ENCODE measurements at places on chromosomes 5 and 9.

DNA sequence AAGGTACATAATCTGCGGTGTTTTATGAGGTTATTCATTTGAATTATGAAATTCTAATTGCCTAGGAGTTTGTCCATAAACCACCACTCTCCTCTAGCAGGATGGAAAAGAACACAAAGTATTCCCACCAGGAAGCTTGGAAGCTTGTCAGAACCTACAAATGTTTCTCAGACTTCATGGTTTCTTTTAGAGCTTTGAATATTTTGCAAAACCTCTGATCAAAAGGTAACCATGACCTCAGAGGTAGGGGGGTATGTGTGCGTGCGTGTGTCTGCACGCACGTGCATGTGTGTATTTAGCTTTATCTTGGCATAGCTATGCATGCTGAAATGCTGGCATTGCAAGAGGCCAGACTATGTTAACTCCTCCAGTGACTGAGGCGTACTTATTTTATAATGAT lies 847.0 kb downstream of the TLE1 start:
- no peak for DNase-seq

- DNase-seq: no peak
Observed at GRCh38 chr5:61738446-61738845, 406.4 kb downstream of the ZSWIM6 start.

- no peak for DNase-seq
Observed at GRCh38 chr9:98807814-98808195, 335 bp downstream of the GALNT12 start.

GRCh38 chr5:154829589-154830218 lies 20.7 kb downstream of the FAXDC2 start:
- DNase-seq: no peak

GRCh38 chr5:31860726-31861433 lies 221.9 kb downstream of the PDZD2 start:
- no peak for DNase-seq

GRCh38 chr5:120463006-120463680 lies 957 bp upstream of the PRR16 start:
- no peak for DNase-seq

DNA sequence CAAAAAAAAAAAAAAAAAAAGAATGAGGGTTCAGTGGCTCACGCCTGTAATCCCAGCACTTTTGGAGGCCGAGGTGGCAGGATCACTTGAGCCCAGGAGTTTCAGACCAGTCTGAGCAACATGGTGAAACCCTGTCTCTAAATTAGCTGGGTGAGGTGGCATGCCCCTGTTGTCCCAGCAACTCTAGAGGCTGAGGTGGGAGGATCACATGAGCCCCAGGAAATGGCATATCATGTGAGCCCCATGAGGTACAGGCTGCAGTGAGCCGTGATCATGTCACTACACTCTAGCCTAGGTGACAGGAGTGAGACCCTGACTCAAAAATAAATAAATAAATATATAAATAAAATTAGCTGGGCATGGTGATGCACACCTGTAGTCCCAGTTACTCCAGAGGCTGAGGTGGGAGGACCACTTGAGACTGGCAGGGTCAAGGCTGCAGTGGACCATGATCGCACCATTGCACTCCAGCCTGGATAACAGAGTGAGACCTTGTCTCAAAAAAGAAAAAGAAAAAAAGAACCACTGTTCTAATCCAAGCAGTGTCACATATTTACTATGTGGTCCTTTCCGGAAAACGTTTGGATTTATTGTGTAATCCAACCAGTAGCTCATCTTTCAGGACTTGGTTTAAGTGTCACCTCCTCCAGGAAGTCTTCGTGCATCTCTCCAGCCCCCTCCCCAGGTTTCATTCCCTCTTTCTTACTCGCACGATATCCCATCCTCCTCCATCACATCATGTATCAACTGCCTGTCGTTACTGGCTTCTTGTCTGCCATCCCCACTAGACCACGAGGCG lies 12.3 kb upstream of the SPOUT1 start:
- no peak for DNase-seq

- no peak for DNase-seq
Observed at GRCh38 chr9:120710110-120710981, 3.9 kb downstream of the MEGF9 start.

- DNase-seq: no peak
Observed at GRCh38 chr9:95533996-95534680, 17.4 kb upstream of the PTCH1 start.

- DNase-seq: no peak
Observed at GRCh38 chr5:138610415-138610917, 35.3 kb upstream of the HSPA9 start.

DNA sequence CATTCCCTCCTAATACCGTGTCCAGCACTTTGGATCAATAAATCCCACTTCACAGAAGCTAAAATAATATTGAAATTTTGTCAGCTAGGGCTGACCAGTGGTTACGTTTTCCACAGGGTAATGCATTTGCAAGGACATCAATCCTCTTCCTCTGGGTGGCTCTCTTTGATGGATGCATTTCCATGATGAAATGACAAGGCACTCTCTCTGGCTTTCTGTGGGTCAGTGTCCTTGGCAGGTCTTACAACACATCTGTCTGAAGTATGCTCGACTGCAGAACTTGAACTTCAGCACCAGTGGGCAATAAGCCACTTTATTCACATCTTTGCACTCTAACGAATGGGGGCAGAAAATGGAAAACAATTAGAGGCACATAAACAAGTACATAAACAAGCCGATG lies 330.1 kb downstream of the ADAMTS6 start:
- no peak for DNase-seq

- DNase-seq: no peak
Observed at GRCh38 chr5:171806976-171807747, 21.5 kb downstream of the SMIM23 start.

DNA sequence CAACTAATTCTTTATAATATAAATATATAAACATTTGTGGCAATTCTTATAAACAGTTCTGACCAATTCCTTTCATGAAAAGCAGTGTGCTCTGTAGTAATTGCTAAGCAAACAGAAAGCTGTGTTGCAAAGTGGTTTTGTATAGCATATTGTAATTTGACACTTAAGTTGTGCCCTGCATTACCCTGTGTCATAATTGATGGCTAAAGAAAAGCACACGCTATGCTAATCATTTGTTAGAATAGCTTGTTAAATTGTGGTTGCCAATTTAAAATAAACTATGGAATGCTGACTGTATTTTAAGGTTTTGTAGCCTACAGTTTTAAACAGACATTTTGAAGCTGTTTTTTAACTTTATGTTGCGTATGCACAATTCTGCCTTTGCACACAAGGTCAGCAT lies 140.0 kb downstream of the PBX3 start:
- no peak for DNase-seq

GRCh38 chr5:1432296-1432695 lies 12.9 kb downstream of the SLC6A3 start:
- no peak for DNase-seq

DNA sequence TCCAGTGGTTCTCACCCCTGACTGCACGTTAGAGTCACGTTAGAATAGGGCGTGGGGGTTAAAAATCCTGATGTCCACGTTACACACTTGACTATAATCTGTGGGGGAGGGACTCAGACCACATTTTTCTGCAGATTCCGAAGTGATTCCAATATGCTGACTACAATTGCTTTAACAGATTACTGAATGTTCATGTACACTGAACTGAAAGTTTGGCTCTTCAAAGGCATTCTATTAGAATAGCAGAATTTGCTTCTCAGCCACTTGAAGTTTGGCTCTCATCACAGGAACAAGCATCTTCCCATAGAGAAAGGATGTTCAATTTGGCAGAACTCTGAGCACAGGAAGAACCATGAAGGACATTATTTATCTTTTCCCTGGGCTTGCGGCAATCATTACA lies 84.5 kb downstream of the HAPLN1 start:
- no peak for DNase-seq

DNA sequence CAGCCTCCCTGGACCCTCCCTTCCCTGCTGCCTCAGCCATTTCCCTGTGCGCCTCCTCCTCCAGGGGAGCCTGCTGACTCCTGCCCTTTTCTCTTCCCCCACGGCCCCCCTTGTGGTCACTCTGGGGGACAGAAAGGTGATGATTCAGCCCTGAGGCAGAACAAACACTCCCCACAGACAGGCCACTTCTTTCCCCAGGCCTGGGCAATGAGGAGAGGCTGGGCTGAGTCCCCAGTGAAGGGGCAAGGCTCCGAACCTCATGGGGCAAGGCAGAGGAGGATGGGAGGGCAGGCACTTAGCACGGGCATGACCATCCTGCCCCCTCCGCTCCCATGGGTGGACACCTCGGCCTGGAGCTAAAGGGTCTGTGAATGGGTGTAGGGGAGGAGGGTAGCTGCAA lies 21.0 kb downstream of the CSF1R start:
- DNase-seq: no peak

DNA sequence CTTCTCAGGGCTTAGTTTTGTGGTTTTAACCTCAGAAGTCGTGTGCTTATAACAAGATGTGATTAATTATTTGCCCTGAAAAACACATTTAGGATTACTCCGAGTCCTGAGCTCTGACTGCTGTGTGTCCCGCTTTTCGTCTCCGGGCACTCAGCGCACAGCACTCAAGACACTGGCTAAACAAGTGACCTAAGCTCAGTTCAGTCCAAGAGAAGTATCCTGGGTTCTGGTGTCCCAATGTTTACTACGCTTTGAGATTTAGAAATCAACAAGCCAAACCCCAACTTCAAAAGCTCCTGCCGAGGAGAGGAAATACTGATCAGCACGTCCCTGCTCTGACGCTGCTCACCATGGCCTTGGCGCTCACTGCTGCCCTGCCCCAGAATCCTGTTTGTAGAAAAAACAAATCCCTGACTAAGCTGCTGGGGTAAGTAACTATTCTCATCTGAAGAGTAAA lies 53.2 kb downstream of the IPPK start:
- DNase-seq: no peak

GRCh38 chr5:11903121-11903613 lies 1.1 kb downstream of the CTNND2 start:
- no peak for DNase-seq

DNA sequence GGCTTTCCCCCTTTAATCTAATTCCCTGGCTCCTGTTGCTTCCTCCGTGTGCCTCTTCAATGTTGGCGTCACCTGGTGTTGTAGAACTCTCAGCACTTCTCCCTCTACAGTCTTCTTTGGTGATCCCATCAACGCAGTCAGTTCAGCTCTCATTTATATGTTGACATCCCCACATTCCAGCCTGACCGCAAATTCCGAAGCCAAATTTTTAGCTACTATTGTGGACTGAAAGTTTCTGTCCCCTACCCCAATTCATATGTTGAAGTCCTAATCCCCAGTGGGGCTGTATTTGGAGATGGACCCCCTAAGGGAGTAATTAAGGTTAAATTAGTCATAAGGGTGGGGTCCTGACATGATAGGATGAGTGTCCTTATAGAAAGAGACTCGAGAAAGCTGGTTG lies 210.6 kb upstream of the ADAMTSL1 start:
- no peak for DNase-seq

- no peak for DNase-seq
Observed at GRCh38 chr9:7287065-7287464, 512.5 kb downstream of the DMAC1 start.

GRCh38 chr5:176793343-176793699 lies 17.0 kb upstream of the UNC5A start:
- no peak for DNase-seq

GRCh38 chr5:73564018-73564417 lies 1.4 kb downstream of the ANKRA2 start:
- no peak for DNase-seq

DNA sequence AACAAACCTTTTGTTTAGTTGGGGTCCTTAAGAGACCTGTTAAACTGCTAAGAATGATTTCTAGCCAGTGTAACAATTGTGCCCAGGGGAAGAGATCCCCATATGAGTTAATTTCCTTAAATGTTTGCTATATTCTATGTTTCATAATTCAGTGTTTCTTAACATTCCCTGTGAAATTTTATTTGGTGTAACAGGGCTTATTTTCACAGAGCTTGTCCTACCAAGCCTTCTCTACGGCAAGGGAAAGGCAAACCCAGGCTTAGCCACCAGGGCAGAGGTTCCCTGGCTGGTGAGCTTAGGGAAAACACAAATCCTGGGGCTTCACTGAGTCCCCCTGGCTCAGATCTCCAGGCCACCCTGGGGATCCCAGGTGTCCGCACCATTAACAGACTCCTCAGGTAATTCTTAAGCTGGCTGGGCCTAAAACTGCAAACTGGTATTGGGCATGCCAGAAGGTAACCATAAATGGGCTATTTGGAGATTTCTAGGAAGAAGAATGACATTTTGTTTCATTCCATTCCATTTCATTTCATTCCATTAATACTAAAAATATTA lies 17.0 kb upstream of the LCP2 start:
- DNase-seq: no peak

DNA sequence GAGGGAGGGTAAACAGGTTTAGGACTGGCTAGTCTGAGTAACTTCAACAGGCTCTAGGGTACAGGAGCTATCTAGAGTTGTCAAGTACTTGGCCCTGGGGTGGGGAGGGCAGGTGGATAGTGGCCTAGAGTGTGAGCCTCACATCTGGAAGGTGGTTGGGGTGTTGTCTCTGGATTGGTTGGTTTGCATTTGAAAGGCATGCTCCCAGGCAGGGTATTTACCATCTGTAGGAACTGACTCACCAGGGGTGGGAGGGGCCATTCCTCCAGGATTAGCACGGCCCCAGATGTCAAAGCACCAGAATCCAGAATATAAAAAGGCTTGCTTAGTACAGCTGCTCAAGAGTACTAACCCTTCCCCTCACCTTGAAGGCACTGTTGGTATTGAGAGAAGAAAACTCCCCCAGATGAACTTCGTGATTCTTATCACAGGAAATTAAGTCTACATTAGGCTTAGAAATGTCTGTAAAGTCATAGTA lies 193.3 kb downstream of the NTRK2 start:
- DNase-seq: no peak

GRCh38 chr9:37753489-37754190 lies at the start of gene TRMT10B:
TSS of gene TRMT10B (plus strand) at chr9:37753805. CDS start at chr9:37761932, 8,127 bp downstream.
- DNase-seq: no peak

DNA sequence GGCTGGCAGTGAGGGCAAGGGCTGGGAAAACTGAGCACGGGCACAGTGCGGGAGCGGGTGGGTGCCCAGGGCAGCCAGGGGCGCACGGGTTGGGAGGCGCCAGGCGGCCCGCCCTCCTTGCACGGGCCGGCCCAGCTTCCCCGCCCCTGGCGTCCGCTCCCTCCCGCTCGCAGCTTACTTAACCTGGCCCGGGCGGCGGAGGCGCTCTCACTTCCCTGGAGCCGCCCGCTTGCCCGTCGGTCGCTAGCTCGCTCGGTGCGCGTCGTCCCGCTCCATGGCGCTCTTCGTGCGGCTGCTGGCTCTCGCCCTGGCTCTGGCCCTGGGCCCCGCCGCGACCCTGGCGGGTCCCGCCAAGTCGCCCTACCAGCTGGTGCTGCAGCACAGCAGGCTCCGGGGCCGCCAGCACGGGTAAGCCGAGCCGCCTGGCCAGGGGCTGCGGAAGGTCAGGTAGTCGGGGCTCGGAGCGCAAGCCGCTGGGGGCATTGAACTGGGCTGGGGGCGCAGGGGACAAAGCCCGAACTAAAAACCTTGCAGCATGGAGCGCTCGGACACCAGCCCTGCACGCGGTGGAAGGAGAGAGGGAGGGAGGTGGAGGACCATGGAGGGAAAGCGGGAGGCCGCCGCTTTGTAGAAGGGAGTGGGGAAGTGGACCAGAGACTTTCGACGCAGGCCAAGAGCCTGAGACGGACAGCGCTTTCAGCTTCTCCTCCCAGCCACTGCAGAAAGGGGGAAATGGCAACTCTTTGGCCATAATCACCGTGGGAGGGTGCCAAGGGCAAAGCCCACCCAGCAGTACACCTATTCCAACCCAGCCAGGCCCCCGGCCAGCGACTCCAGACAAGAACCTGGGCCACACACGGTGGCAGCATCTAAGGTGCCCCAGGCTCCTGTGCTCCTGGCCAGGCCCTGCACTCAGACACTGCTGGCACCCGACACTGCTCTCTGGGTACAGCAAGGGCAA lies at the start of gene TGFBI:
Gene TGFBI, plus strand, starts transcription at position 207 of the 961 bp plus-strand sequence. Its CDS starts 68 bp downstream, at position 275.
- no peak for DNase-seq

Data from cortex of kidney (tissue), 1 donor.